ENCODE measurements at places on chromosomes 5 and 9.

DNA sequence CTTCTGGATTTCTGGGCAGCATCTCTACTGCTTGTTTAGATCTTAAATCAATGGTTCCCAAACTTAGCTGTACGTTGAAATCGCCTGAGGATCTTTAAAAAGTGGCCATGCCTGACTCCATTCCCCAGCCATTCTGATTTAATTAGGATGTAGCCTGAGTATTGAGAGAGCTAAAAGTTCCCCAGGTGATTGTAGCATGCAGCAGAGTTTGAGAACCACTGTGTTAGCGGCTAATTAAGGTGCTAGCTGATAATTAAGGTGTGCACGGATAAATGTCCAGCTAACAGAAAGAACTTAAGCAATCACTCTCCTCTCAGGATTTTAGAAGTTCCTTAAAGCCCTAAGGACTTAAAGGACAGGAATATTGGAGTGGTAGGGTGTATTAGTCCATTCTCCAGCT is 89.1 kb downstream of the NMUR2 start:
- no peak for DNase-seq

DNA sequence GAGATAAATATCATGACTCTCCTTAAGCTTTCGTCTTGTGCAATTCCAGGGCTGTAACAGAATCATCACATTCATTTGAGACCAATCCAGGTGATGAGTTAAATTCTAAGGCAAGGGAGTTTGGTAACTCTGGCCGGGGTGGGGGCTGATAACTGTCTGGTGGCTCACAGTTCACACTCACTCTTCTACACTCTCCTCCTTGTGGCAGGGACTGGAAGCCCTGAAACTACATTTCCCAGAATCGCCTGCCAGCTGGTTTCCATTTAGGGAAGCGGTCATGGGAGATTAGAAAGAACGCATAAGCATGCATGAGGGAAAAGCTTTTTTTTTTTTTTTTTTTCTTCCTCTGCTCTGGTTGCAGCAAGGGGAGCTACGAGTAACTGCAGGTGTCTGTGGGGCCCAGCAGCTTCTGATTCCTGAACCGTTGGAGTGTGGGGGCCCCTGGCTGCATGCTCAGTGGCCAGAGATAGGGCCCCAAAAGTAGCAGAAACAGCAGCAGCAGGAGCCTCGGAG is 154.8 kb upstream of the TBC1D2 start:
- peak; percentile 34 for DNase-seq

GRCh38 chr9:75000835-75001234 is 27.3 kb downstream of the CARNMT1 start:
- no peak for DNase-seq

DNA sequence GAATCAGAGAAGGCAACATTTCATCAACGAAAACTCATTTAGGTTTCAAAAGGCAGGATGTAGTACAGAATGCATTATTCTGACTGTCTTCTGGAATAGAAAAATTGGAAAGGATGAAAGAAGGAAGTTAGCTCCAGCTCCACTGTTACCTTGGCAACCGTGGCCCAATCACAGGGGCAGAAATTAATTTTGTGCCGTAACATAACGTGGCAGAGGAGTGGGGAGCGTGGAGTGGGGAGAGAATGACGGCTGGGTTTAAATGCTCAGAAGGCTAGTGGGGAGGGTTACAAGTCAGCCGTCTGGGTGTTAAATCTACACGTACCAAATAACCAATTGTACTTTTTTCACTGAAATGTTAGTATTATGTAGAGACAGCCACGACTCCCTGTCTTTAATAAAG is 32.3 kb upstream of the EQTN start:
- peak; percentile 17 for DNase-seq

GRCh38 chr5:66877843-66878242 is 281.6 kb downstream of the MAST4 start:
- DNase-seq, result no peak

GRCh38 chr5:87924436-87924835 is 344.2 kb downstream of the TMEM161B start:
- no peak for DNase-seq

- peak; percentile 52 for DNase-seq
These were observed 69.7 kb downstream of the ZSWIM6 start for GRCh38 chr5:61401726-61402125.

DNA sequence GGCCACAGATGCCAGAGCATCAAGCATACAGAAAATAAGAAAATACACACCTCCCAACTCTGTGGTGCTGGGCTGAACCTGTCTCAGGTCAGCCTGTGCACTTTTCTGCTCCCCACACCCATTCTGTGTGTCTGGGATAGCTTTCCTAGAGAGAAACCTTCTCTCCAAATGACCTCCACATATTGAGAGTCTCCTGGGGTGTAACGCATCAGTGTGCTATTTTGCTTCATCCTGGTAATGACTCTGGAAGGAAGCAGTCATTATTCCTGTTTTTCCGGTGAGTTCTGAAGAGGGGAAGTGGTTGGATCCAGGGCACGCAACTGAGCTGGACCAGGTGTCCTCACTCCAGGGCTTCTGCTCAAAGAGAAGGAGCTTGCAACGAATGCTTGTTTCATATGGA is 73.2 kb upstream of the SH3PXD2B start:
- DNase-seq, result no peak

DNA sequence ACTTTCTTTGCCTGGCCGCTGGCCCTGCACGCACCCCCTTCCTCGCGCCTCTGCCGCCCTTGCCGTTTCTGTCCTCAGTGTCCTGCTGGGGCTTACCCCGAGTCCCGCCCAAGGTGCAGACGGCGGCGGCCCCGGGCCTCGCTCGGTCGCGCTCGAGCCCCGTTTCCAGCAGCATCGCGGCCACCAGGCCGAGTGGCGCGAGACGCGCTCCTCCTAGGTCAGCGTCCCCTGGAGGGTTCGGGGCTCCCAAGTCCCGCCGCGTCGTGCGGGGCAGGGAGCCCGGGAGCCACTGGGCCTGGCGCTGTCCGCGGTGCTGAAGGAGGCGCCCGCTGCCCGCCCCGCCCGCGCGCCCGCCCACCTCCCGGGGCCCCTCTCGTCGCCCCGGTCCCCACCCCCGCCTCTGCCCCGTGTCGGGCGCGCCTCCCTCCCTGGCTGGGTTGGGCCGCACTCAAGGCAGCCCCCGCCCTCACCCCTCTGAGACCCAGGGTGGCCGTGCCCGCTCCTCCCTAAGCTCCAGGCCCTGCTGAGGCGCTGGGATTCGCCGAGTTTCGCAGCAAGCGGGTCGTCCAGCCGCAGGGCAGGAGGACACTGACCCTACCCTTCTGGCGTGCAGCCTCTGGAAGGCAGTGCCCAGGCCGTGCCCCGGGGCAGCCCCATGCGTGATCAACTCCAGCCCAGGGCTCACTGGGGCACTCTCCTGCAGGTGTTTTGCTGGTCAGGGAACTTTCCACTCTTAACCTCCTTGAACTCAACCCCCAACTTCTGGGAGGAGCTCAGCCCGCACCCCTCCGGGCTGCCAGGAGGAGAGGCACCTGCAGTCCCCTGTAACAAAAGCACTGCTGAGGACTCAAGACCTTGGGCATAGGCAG is at the start of gene LHX3:
Gene LHX3, minus strand, starts transcription at position 291 of the 869 bp plus-strand sequence. Its CDS starts 116 bp downstream, at position 175.
- no peak for DNase-seq
